Activated gamma-delta T cell treated with Interleukin-2 at 50 U/mL for 16 hours (primary cell): ENCODE measurements at places on chromosomes 16 and 17.

DNA sequence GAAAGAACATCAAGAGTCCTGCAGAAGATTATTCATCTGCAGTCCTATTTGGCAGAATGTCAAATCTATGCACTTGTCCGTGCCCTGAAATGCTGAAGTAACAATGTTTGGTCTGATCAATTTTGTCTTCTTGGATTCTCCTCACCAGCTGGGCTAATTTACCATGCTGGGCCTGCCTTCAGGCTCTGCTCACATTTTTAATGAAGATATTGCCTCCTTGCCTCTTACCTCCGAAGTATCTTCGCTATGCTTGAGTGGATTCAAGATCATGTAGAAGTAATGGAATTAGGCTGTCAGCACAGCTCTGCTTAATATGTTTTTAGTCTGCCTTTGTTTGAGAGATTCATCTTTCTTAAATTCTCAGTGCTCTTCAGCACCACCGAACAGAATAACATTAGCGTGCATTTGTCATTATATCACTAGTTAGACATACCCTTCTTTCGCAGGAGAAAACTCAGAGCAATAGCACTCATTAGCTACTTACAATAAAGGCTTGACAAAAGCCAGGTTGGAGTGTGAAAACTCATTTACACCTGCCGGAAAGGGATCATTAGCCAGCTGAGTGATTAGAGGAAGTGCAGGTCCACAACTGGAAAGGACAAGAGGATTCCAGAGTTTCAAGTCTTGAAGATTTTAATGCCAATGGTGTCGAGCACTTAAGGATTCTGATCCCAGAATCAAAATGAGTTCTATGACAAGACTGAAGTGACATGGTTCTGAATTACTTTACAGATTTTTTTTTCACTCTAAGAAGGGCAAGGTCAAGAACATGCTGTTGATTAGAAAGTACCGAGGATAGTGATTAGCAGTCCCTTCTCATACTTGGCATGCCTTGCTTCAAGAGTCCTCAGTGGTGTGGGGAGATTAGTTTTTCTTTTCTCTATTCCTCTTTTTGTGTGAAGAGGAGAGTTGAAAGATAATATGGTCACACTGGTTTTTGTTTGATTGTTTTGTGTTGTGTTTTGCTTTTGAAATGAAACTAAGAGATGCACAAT, 405.6 kb upstream of the TOM1L1 start:
- DNase-seq, result no peak

DNA sequence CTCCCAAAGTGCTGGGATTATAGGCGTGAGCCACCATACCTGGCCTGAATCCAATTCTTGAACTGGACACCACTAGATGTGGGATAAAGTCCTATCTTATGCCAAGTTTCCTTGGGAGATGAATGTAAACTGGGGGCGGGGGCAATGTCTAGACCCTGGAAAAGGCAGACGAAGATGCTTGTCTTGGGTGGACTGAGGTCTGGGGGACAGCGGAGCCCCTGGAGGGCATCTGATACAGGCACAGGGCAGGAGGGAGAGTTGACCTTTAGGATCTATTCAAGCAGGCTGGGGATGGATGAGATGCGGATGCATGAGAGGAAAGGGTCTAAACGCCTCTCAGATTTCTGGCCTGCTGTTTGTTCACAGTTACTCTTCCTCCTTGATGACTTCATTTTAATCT, 11.7 kb downstream of the C1QTNF1 start:
- no peak for DNase-seq

DNA sequence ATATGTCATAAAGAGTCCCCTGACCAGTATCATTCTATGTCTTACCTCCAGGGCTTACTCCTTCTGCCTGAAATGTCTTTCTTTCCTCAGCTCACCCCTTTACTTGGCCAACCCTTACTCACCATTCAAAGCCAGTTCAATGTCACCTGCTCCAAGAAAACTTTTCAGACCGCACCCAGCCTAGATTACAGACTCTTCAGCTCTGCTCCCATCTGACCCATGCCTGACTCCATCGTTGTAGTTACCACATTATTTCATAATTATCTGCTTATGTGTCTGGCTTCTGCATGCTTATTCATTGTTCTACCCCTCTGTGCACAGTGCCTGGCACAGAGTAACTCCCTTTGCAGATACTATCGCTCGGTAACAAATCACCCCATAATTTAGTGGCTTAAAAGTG, 62.5 kb upstream of the TOB1 start:
- no peak for DNase-seq

GRCh38 chr17:17993366-17993765, 20.7 kb downstream of the DRC3 start:
- DNase-seq, result no peak
